Cardiac septum (tissue), 1 donor: ENCODE measurements at places on chromosomes 5 and 9. TPM values are rescaled to one million over a fixed set of nuclear protein-coding genes. Genes with fewer than 3 reads are reported as not detected.

- DNase-seq = no peak
Observed at GRCh38 chr5:57166276-57166675, 7.6 kb upstream of the GPBP1 start.

- no peak for DNase-seq
Observed at GRCh38 chr9:118162716-118163115, 458.5 kb downstream of the TLR4 start.

DNA sequence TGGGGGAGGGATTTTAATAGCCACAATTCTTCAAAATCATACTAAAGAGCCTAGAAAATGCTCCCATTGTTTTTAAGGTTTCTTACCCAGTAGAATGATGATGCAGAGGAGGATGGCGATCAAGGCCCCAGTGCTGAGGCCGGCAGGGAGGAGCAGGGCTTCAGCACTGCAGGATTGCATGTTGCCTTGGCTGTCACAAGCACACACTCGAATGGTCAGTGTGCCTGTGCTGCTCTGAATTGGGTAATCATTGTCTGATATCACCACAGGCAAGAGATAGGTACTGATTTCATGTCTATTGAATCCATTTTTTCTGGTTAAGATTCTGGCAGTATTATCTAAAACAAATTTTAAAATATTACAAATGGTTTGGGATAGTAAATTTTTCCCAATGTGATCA lies 153.3 kb downstream of the CDH10 start:
- DNase-seq = no peak

GRCh38 chr5:125189531-125189941 lies 443.1 kb upstream of the ZNF608 start:
- no peak for DNase-seq

- no peak for DNase-seq
Observed at GRCh38 chr5:175795959-175796358, 75.4 kb upstream of the CPLX2 start.

DNA sequence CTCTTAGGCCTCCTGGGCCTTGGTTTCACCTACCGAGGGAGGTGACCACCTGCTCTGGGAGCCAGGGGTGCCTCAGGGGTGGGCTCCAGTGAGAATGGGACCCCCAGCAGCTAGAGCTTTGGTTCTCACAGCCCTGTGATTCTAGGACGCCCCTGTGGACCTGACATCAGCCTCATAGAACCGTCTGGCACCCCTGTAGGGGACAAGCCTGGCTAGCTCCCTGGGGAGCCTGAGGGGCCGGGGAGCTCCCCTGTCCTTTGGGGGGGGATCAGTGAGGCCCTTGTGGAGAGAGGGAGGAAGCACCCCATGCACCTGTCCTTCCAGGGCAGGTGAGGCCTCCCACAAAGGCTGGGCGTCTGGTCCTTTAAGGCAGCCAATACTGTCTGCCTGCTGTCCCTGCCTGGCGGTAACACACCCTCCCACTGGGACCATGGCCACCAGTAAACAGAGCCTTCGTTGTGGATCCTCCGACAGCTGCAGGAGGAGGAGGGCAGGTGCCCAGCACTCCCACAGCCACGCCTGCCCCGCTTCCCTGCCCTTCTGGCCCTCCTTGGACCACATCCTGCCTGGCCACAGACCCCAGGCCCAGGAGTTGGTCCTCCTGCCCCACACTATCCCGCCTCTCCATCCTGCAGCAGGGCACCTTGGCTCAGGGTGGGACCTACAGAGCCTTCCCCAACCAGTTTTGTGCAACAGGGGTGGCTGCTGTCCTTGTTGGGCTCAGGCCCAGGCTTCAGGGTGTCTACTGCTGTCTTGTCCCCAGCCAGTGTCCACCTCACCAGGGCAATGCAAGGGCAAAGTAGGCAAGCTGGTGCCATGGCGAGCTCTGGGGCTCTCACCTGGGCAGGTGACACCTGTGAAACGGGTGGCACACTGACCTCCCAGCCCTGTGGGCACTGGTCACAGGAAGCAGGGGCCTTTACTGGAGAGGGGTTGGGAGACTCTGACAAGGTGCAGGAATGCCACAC lies 3.0 kb upstream of the TUBB4B start:
- no peak for DNase-seq

DNA sequence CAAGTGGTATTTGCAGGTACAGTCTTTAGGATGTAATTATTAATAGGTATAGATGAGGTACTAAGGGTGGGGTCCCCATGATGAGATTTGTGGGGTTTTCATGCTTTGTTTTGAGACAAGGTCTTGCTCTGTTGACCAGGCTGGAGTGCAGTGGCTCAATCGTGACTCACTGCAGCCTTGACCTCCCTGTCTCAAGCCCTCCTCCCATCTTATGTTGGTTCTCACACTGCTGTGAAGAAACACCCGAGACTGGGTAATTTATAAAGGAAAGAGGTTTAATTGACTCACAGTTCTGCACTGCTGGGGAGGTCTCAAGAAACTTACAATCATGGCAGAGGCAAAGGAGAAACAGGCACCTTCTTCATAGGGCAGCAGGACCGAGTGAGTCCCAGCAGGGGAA lies 217.5 kb downstream of the CDK5RAP2 start:
- DNase-seq = no peak

DNA sequence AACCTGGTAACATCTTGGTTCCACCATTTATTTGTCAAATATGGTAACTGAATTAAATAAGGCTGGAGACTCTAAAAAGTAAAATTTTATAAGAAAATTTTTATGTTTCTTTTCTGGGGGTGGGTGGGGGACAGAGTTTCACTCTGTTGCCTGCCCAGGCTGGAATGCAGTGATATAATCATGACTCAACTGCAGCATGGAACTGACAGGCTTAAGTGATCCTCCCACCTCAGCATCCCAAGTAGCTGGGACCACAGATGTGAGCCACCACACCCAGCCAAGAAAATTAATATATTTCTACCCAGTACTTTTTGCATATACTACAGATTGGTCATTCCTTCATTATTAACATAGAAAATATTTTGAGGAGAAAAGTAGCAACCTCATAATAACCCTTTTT lies 216.9 kb downstream of the DEPDC1B start:
- no peak for DNase-seq

GRCh38 chr5:53547226-53547625 lies 13.2 kb upstream of the NDUFS4 start:
- DNase-seq = no peak

- peak; percentile 65 for DNase-seq
Observed at GRCh38 chr5:849651-850301, 1.0 kb downstream of the ZDHHC11 start.

GRCh38 chr5:39470811-39471210 lies 46.0 kb upstream of the DAB2 start:
- DNase-seq = no peak

- DNase-seq = no peak
Observed at GRCh38 chr5:138038826-138039225, 5.9 kb upstream of the FAM13B start.

DNA sequence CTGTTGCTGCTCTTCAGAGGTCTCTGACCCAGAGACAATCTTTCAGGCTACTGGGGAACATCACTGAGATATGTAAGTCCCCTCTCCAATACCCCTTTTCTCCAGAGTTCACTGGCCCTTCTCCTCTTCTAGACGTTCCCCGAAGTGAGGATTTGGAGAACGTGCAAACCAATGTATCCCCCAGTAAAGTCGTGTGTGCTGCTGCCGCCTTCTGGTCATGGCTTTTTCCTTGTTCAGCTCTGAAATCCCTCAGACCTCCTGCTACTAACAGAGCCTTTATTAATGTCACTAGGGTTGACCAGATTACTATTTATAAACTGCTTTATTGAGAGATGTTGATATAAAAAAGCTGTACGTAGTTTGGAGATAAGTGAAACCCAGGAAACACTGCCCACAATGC lies 1028.6 kb downstream of the CDH9 start:
- no peak for DNase-seq

Gene FST
- 1.9 TPM for total RNA-seq

Gene IFNA2
- total RNA-seq = not detected

Gene SLC4A9
- 0.19 TPM for total RNA-seq

Gene PLEKHG4B
- total RNA-seq = 0.03 TPM

Gene ADRB2
- 2.6 TPM for total RNA-seq
